ENCODE measurements at places on chromosomes 11 and 22.
A peak's percentile ranks its signal among the peaks of the same experiment; 100 is the strongest.

DNA sequence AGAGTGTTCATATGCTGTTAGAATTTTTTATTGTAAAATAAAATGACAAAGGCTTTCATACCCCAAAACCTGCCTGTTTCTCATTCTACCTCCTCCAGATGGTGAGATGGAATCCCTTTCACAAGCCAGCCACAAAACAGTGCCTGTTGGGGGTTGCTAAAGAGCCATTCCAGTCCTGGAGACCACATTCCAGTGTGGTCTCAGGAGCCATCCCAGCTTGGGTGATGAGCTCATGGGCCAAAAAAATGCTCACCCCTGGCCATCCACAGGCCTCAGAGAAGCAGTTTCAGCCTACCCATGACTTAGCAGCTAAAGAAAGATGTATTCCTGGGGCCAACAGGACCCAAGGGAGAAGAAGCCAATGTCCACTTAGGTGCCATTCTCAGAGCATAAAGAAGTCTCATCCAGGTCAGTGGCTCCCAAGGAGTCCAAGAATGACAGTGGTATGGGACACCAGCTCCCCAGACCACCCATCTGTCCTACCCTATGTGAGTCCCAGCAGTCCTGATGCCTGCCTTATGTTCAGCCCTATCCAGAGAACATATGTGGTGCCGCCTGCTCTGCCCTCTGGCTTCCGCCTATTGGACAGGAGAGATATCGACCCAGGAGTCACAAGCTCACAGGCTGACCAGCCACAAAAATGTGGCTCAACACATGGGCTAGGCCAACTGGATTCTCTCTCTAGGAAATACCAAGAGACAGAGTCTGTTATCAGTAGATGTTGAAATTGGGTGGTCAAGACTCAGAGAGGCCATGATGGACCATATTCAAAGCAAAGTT lies 26.4 kb downstream of the C11orf91 start:
- DNase-seq, result no peak

DNA sequence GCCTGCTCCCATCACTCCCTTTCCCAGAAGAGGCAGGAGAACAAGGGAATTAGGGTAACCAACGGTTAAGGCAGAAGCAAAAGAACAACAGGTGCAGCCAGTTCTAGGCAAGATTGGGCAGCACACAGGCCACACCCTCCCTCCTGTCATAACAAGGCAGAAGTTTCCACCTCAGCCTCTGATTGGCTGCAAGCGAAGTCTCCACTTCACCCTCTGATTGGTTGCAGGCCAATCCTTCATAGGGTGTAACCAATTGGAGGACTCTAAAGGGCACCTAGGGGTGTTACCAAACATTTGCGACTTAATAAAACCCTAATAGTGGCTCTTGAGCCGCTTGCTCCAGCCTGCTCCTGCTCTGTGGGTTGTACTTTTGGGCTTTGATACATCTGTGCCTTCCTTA lies 153.8 kb downstream of the CACNA1I start:
- DNase-seq, result no peak

DNA sequence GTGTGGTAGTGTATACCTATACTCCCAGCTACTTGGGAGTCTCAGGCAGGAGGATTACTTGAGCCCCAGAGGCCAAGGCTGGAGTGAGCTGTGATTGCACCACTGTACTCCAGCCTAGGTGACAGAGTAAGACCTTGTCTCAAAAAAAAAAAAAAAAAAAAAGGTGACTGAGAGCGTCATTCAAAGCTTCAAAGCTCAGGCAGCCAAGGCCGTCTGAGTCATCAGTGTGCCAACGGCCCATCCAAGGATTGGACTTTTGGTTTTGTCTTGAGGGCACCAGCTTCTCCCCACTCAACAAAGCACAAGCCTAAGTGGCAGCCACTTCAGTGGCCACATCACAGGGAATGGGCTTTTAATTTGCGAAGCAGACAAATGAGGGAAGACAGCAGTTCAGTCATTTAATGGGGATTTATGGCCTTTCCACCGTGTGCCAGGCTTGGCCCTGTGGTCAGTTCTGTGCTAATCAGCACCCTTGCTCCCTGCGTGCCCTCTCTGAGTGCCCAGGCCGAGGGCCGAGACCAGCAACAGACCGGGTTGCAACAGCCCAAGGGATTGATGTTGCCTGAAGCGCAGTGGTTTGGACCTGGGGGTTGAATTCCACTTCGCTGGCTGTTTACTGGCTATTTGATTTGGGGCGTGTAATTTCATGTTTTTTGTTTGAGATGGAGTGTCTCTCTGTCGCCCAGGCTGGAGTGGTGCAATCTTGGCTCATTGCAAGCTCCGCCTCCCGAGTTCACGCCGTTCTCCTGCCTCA lies 30.2 kb upstream of the CRYBB3 start:
- no peak for DNase-seq

GRCh38 chr22:45598596-45599217 lies 72.9 kb upstream of the ATXN10 start:
- no peak for DNase-seq

DNA sequence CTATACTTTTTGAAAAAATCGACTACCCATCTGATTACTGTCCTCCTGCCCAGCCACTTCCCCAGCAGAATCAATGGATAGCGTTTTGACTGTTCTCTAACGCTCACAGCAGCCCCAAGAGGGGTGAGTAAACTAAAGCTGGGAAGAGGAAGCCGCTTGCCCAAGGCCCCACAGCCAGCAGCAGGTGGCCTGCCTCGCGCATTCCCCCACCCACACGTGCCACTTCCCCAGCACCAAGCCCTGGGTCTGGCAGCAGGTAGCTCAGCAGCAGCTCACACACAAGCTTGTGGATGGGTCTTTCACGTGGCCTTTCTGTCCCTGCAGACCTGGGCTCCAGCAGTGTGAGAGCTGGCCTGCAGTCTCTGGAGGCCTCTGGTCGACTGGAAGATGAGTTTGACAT lies 34.3 kb downstream of the TOM1 start:
- DNase-seq, result peak; percentile 50

- DNase-seq, result peak; percentile 16
Observed at GRCh38 chr11:12177739-12178338, 67.4 kb downstream of the MICAL2 start.

GRCh38 chr11:123484448-123484847 lies 54.4 kb downstream of the GRAMD1B start:
- no peak for DNase-seq

DNA sequence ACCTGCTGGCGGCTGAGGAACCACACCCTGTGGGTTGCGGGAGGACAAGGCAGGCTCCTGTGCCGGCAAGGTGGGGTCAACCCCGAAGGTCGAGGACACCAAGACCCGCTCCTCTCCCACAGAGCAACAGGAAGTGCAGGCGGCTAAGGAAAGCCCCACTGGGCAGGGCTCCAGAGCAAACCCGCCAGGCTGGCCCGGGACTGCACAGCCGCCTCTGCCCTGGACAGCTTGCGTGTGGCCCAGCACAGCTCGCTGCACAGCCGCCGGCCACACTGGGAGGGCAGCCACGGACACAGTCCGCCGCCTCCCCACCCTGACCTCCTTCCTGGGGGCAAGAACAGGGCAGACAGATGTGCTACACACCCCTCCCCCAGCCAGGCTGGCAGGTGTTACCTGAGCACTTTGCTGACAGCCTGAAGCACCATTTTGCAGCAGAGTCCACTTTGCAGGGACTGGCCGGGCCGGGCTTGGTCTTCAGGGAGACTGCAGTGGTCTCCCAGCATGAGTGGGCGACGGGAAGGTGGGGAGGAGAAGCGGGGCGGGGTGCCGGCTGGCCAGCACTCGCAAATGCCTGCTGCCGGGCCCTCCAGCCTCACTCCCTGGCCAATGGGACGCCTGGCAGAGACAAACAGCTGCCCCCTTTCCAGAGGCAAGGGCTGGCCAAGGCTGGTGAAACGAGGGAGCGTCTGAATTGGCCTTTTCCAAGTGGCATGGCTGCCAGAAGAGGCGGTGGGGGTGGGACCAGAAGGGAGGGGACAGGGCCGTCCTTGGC lies at the start of gene MOB2:
TSS of gene MOB2 (minus strand) at position 726 of the 772 bp plus-strand sequence. CDS start at position 503, 223 bp downstream.
- no peak for DNase-seq

- DNase-seq, result no peak
Observed at GRCh38 chr11:121626980-121627379, 174.2 kb upstream of the SORL1-AS1 start.

DNA sequence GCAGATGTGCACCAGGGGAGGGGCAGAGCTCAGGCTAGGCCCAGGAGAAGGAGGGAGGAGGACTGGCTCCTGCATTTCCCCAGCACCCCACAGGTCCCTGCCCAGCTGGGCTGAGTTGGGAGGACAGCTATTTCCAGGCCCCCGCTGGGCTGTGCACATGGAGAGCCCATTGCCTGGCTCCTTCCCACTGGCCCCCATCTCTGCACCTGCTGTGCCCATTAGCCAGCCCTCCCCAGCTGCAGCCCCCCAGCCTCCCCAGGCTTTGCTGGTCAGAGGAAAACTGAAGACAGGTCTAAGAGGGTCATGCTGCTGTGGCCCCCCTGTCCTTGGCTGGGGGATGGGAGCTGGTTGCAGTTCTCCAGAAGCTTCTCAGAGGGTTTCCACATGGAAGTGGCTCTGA lies 81.8 kb upstream of the SHANK2 start:
- DNase-seq, result no peak

DNA sequence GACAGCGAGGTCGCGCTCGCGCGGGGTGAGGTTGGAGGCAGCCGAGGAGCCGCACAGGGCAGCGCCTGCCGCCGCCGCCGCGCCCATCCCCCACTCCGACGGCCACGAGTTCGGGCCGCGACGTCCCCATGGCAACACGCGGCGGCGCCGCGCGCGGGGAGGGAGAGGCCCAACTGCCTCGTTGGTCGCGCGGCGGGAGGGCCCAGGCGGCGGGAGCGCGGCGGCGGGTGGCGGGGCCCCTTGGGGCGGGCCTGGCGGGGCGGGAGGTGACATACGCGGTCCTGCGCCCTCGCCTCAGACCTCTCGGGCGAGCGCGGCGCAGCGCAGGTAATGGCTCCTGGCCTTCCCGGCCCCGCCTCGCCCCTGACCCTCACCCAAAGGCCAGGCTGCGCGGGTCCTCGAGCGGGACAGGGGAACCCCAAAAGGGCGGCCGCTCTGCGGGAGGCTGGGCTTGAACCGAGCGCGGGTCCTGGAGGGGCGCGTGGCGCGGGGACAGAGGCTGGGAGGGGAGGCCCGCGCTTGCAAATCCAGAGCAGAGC lies at the start of gene DEUP1:
TSS of gene DEUP1 (plus strand) at position 297 of the 539 bp plus-strand sequence. CDS start 1,518 bp downstream, outside the sequence.
- DNase-seq, result no peak

DNA sequence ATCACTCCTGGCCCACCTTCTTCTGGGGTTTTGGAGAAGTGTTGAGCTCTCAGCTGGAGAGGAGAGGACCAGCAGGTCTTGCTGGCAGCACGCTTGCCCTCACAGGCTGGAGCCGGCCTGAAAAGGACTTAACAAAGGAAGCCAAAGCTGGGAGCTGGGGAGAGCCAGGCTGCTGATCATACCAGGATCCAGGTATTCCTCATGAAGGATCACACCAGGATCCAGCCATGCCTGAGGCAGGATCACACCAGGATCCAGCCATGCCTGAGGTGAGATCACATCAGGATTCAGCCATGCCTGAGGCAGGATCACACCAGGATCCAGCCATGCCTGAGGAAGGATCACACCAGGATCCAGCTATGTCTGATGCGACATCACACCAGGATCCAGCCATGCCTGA lies 17.0 kb downstream of the MRGPRD start:
- no peak for DNase-seq

GRCh38 chr11:68521969-68522652 lies 61.6 kb downstream of the PPP6R3 start:
- no peak for DNase-seq

DNA sequence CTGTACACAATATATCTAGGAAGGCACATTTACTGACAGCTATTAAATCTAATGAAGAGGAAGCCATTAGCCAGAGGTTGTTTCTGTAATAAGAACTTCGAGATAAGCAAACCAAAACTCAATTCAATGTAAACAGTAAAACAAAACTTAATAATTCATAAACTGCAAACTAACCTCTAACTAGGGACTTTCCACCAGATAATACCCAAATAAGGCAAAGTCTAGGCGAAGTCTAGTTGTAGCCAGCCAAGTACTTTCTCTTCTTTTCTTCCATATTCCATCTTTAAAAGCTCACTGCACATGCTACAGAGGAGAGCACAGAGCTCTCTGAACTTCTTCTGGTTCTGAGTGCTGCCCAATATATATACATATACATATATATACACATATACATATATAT lies 229.9 kb upstream of the ANO5 start:
- DNase-seq, result no peak

- DNase-seq, result no peak
Observed at GRCh38 chr11:102155676-102156075, 45.4 kb downstream of the YAP1 start.
